Left lung (tissue), 14 donors: ENCODE measurements at places on chromosomes 11 and 22. TPM values are rescaled to one million over a fixed set of nuclear protein-coding genes. Genes with fewer than 3 reads are reported as not detected.

DNA sequence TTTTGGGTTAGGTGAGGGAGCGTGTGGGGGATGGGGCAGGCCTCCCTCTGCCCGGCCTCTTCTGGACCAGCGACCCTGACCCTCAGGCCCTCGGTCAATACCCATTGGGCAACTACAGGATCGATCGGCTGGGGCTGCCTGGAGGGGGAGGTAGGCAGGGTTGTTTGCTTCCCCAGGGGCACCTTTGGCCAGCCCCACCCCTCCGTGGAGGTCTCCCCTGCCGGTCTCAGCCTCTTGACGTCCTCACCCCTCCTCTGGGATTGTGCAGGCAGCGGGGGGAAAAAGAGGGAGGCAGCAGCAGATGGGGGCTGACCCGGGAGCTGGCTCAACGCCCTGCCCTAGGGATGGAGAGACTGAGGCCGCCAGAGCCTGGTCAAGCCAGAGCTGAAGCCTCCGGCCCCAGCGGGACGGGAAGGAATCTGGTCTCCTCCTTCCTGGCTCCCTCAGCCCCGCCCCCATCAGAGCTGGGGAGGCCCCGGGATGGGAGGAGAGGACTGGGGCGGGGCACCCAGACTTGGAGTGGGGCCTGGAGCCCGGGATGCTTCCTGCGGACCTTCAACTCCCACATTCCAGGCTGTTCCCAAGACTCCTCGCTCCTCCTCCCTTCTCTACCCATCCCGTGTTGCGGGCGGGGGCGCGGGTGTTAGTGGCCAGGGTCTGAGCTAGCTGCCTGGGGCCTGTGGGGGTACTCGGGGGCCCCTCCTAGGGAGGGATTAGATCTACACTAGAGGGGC, 14.4 kb upstream of the CDC42EP1 start:
- peak overlapping the region; percentile 95 for H3K27ac ChIP-seq
- H3K36me3 ChIP-seq: no peaks in the 10 kb centered on the region
- peak; percentile 93 for DNase-seq
- H3K4me1 ChIP-seq: peaks cover 31% of the 10 kb centered on the region
- peaks cover 9% of the 10 kb centered on the region for H3K27me3 ChIP-seq
- H3K4me3 ChIP-seq: no peak overlapping the region

DNA sequence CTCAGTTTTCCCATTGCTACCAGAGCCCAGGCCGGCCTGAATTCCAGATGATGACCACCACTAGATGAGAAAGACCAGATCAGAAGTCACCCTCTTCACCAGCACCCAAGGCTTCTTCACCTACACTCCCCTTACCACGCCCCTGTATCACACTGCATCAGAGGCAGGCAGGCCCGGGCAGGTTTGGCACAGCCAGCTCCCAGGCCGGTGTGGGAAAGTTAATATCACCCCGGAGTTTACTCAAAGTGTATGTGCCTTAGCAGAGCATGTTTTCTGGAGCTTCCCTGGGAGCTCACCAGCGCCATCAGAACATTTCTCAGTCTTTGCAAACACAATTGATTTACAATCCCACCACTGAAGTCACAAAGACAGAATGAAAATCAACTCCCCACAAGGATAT, 47.5 kb upstream of the POU2AF1 start:
- H3K27ac ChIP-seq: no peak overlapping the region
- no peaks in the 10 kb centered on the region for H3K27me3 ChIP-seq
- H3K4me1 ChIP-seq: no peaks in the 10 kb centered on the region
- no peak overlapping the region for H3K4me3 ChIP-seq
- no peaks in the 10 kb centered on the region for H3K36me3 ChIP-seq
- no peak for DNase-seq

- no peaks in the 10 kb centered on the region for H3K27me3 ChIP-seq
- DNase-seq: no peak
- H3K27ac ChIP-seq: no peak overlapping the region
- no peak overlapping the region for H3K4me3 ChIP-seq
- no peaks in the 10 kb centered on the region for H3K36me3 ChIP-seq
- no peaks in the 10 kb centered on the region for H3K4me1 ChIP-seq
These were observed 4.3 kb upstream of the OR52E1 start for GRCh38 chr11:5065027-5065426.

GRCh38 chr11:33207408-33207985, 46.2 kb upstream of the CSTF3 start:
- H3K27ac ChIP-seq: no peak overlapping the region
- H3K27me3 ChIP-seq: no peaks in the 10 kb centered on the region
- no peak overlapping the region for H3K4me3 ChIP-seq
- no peaks in the 10 kb centered on the region for H3K36me3 ChIP-seq
- H3K4me1 ChIP-seq: peaks cover 8% of the 10 kb centered on the region
- DNase-seq: no peak

DNA sequence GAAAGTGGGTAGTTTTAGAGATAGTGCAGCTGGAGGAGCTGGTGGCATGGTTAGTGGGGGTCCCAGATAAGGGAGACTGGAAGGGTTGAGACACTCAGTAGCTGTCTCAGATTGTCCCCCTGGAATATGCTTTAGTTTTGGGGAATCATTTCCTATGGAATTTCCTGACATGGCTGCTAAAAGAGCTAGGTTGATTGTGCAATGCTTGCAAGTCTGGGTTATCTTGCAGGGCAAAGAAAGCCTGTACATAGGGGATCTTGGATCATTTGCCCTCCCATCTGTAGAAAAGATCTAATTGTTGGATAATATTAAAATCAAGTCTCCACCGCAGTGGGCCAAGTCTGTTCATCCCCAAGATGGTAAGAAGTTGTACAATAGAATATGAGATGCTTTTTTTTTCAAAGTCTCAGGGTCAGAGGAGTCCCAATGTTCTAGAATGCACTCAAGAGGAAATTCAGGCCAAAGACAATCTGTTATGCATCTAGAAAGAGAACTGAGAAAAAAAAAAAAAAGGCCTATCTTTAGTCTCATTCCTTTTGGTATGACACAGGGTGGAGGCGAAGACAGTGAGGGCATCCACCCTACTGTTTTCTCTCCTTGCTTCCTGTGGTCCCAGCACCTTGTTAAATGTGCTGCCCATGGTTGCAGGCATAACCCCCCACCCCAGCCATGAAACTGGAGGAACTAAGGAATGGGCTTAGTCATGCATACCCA, 20.2 kb downstream of the MS4A6E start:
- no peaks in the 10 kb centered on the region for H3K27me3 ChIP-seq
- H3K36me3 ChIP-seq: no peaks in the 10 kb centered on the region
- no peak for DNase-seq
- H3K27ac ChIP-seq: no peak overlapping the region
- H3K4me3 ChIP-seq: no peak overlapping the region
- no peaks in the 10 kb centered on the region for H3K4me1 ChIP-seq

- H3K27me3 ChIP-seq: no peaks in the 10 kb centered on the region
- no peak overlapping the region for H3K4me3 ChIP-seq
- peak overlapping the region; percentile 28 for H3K27ac ChIP-seq
- DNase-seq: no peak
- H3K4me1 ChIP-seq: peaks cover 56% of the 10 kb centered on the region
- no peaks in the 10 kb centered on the region for H3K36me3 ChIP-seq
These were observed 14.6 kb downstream of the TBC1D22A start for GRCh38 chr22:46776876-46777608.

GRCh38 chr22:27393371-27393770, 408.2 kb downstream of the MN1 start:
- no peak overlapping the region for H3K4me3 ChIP-seq
- no peaks in the 10 kb centered on the region for H3K4me1 ChIP-seq
- H3K27ac ChIP-seq: no peak overlapping the region
- no peak for DNase-seq

GRCh38 chr11:66543263-66544107, 2.4 kb downstream of the ZDHHC24 start:
- H3K27ac ChIP-seq: peak overlapping the region; percentile 15
- H3K27me3 ChIP-seq: peaks cover 7% of the 10 kb centered on the region
- DNase-seq: peak; percentile 48

DNA sequence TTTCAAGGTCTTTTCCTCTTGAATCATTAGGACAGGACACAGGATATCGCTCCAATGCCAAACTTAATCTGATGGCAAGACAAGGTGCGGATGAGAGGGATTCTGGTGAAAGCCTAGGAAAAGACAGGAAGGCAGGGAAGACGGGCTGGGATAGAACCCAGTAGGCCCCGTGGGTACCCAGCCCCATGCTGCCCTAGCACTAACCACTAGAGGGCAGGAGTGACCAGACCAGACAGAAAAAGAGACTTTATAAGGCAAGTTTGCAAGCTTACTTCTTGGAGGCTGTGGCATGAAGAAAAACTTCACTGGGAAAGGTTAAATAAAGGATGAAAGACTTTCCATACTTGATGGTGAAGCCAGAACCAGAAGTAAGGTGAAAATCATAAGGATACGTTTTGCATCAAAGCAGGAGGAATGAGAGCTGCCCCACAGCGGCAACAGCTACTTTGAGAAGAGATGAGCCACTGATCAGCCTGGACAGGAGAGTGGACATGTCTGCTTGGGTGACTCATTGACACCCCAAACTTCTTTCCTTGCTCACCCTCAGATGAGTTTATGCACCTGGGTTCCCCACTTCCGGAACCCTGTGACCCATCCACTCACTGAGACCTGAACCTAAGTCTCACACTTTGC, 39.8 kb downstream of the SYN3 start:
- no peaks in the 10 kb centered on the region for H3K4me1 ChIP-seq
- H3K27me3 ChIP-seq: no peaks in the 10 kb centered on the region
- no peak overlapping the region for H3K27ac ChIP-seq

- H3K4me1 ChIP-seq: peaks cover 20% of the 10 kb centered on the region
- peak; percentile 53 for DNase-seq
- no peaks in the 10 kb centered on the region for H3K36me3 ChIP-seq
- no peak overlapping the region for H3K4me3 ChIP-seq
- H3K27ac ChIP-seq: no peak overlapping the region
These were observed 9.7 kb downstream of the TMEM45B start for GRCh38 chr11:129825380-129825779.

MEI1 gene
- 3.9 TPM for total RNA-seq

MGAT3 gene
- total RNA-seq: 8.8 TPM

P2RX3 gene
- not detected for total RNA-seq

PLEKHB1 gene
- total RNA-seq: 16.7 TPM

PANX3 gene
- not detected for total RNA-seq

KDM4E gene
- total RNA-seq: not detected
